ENCODE measurements at places on chromosomes 16 and 17.

GRCh38 chr17:70608193-70608592 lies 438.9 kb downstream of the KCNJ2 start:
- DNase-seq, result no peak

DNA sequence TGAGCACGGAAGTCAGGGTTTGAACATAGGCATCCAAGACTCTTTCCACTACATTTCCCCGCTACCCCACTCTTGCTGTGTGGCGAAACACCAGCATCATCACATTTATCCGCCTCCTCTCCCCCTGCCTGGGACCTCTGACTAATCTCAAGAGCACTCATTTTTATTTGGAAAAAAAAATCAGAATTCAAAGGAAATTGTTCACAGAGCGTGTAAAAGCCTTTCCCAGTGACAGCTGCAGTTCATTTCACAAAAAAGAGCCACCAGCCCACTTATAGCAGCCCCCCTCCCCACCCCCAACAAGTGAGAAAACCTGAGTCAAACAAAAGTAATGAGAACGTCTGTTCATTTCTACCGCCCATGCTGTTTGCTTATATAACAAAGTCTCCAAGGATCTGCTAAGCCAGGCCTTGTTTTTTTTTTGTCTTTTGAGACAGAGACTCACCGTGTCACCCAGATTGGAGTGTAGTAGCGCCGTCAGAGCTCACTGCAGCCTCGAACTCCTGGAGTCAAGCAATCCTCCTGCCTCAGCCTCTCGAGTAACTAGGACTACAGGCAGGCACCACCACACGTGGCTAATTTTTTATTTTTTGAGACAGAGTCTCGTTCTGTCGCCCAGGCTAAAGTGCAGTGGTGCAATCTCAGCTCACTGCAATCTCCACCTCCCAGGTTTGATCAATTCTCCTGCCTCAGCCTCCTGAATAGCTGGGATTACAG lies 48.3 kb upstream of the HAPSTR1 start:
- no peak for DNase-seq

DNA sequence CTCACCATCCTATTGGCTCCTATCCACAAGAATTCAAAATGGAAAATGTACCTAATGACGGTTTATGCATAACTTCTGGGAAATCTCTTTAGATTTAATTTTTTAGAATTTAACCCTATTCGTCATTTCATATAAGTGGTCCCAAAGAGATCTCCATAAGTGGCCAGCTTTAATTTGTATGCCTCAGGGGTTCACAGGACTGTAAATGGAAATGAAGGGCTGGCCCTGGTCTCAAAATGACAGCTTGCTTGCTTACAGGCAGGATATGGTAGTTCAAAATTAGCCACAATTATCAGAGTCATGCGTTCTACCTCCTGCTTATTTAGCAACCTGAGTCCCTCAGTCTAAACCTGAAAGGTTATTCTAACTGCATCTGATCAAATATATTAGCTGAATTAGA lies 6.6 kb upstream of the NACA2 start:
- DNase-seq, result no peak

- DNase-seq, result no peak
Measured at GRCh38 chr16:31461201-31461920, 2.1 kb downstream of the ARMC5 start.

- no peak for DNase-seq
Measured at GRCh38 chr16:65212791-65213190, 90.9 kb upstream of the CDH11 start.

DNA sequence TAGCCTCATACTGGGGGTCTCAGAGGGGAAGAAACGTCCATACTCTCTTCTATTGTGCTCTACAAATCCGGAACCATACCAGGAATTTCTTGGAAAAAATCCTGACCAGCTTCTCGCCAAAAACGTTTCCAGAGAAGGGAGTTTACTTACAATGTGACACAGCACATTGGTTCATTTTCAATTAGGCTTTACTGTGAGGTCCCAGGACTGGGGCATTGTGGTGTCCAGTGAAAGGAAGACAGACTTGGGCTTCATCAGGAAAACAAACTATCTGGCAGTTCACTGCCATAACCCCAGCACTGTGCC lies 14.7 kb downstream of the MPP2 start:
- no peak for DNase-seq

- DNase-seq, result no peak
Measured at GRCh38 chr16:26598998-26599784, 467.5 kb upstream of the C16orf82 start.
